ENCODE measurements at places on chromosomes 1 and 21. TPM values are rescaled to one million over a fixed set of nuclear protein-coding genes. Genes with fewer than 3 reads are reported as not detected.

Gene KCNT2
- 1.1 TPM for total RNA-seq

Gene TEDDM1
- total RNA-seq = not detected

Gene DNM3
- 0.25 TPM for total RNA-seq

Gene ZNF593
- 41.5 TPM for total RNA-seq

Gene FMN2
- total RNA-seq = 115 TPM

Gene TBX15
- 10.2 TPM for total RNA-seq

Gene HORMAD1
- total RNA-seq = not detected

Gene APOBEC4
- total RNA-seq = not detected

Gene KPRP
- not detected for total RNA-seq

Gene REN
- not detected for total RNA-seq

Gene SERTAD4
- total RNA-seq = 3.0 TPM

Gene LHX8
- total RNA-seq = not detected

Gene CRP
- not detected for total RNA-seq

Gene AVPR1B
- total RNA-seq = not detected

Gene NTNG1
- 7.3 TPM for total RNA-seq

Gene LCE1C
- not detected for total RNA-seq

Gene TAS1R1
- total RNA-seq = not detected

Gene DYRK3
- 28.1 TPM for total RNA-seq

Gene VANGL2
- not detected for total RNA-seq

Gene PPP1R12B
- 6.5 TPM for total RNA-seq

Gene KIF26B
- 7.6 TPM for total RNA-seq

Gene RNU1-3
- 1,670 TPM for total RNA-seq

Gene DNASE2B
- not detected for total RNA-seq

Gene AMY1B
- not detected for total RNA-seq

Gene C4BPB
- total RNA-seq = 0.55 TPM

Gene HUNK
- not detected for total RNA-seq

Gene IGFN1
- total RNA-seq = not detected

Gene CA6
- total RNA-seq = not detected

Gene LCE3E
- total RNA-seq = not detected

Gene CCDC181
- not detected for total RNA-seq

Gene SPRR4
- not detected for total RNA-seq

Gene AIM2
- total RNA-seq = not detected

Gene RYR2
- total RNA-seq = not detected

Gene PADI2
- 0.16 TPM for total RNA-seq

Gene EDARADD
- total RNA-seq = 0.43 TPM
